ENCODE measurements at places on chromosomes 12 and 14.

GRCh38 chr14:76753541-76754198, 7.6 kb upstream of the VASH1 start:
- DNase-seq, result no peak

- no peak for DNase-seq
Observed at GRCh38 chr12:106058256-106059182, 80.2 kb downstream of the NUAK1 start.

DNA sequence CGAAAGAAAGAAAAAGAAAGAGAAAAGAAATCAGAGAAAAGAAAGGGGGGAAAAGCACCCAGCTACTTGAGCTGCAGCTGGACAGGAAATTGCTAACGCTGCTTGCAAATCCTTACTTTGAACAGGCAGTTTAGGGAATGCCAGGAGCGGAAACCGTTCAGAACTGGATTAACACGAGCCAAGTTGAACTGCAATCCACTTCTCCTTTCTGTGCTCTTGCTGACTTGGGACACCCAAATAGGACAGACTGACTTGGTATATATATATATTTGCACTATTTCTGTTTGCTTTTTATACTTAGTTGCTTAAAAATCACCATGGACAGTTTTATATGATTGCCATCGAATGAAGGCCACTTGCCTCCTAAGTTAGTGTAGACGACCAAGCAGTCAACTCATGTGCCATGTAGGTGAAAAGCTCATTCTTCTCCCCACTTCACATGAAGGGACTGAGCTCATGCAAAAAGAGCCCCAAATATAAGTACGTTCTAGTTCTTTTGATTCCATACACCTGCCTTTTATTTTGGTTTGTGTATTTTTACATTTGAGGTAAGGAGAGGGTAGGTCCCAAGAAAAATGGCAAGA, 5.5 kb downstream of the DUSP6 start:
- no peak for DNase-seq

DNA sequence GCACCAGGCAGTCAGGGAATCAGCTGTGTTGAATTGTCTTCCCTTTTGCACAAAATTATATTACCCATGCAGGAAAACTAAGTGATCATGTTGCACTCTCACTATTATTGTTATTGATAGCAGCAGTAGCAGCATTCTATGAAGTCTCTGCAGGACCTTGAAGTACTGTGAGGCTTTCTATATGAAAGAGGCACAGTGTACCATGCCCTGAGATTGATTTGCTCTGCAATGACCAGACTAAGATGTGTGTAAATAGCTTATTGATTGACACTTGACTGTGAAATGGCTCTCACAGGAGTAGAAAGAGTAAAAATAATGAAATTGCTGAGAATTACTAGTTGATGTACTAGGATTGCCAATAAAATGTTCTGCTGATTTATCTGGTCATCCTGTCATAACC, 99.9 kb downstream of the KICS2 start:
- no peak for DNase-seq

DNA sequence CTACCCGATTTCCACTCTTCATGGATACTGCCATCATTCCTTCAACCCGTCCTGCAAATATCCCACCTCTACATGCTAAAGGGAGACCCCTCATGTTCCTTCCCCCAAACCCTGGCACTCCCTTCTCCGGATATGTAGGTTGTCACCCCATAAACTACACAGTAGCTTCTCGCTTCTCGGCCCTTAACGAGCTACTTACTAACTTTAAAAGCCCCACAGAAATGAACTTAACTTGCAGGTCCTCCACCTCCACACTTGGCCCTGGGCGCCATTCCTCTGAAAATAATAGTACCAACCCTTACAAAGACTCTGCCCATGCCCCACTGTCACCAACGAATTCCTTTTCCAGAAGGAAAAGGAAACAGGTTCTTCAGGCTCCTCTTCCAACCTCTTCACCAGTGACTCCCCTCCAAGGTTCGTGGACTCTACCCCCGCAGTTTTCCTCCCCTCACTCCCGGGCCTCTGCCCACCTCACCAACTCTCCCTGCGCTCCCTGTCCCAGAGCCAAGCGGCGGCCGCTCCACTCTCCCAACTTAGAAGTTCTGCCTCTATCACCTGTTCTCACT, 1.2 kb downstream of the SPPL3 start:
- DNase-seq, result no peak

- no peak for DNase-seq
Observed at GRCh38 chr12:95764848-95765247, 25.7 kb downstream of the NTN4 start.

- DNase-seq, result no peak
Observed at GRCh38 chr12:49059045-49059298, 1.6 kb downstream of the KMT2D start.

- no peak for DNase-seq
Observed at GRCh38 chr14:54489318-54489683, 521 bp upstream of the GMFB start.

DNA sequence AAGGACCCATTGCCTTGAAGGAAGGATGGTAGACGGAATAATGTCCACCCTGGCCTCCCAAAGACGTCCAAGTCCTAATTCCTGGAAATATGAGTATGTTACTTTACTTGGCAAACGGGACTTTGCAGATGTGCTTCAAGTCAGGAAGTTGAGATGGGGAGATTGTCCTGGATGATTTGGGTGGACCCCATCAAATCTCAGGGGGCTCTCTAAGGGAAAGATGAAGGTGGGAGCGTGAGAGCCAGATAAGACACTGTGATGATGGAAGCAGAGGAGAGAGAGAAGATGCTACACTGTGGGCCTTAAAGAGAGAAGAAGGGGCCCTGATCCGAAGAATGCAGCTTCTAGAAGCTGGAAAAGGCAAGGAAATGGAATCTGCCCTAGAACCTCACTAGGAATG, 29.6 kb upstream of the LTA4H start:
- DNase-seq, result no peak

GRCh38 chr14:22843123-22843925, 6.9 kb downstream of the MMP14 start:
- DNase-seq, result no peak

DNA sequence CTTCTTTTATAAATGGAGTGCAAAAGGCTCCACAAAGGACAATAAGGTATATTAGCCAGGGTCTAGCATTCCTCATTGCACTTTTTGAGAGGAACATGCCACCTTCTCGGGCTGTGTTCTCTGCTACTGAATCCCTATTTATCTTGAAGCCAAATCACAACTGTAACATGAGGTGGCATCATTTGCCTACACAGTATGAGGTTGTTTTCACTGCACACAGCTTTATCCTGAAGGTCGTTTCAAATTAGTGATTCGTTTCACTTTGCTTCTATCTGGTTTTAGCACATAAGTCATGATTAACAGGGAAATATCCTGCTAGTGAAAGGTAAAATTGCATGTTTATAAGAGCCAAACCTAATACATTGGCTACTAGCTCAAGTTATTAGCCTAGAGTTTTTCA, 153.8 kb downstream of the SLC35F4 start:
- DNase-seq, result no peak

- no peak for DNase-seq
Observed at GRCh38 chr14:77284066-77284465, 13.1 kb upstream of the NGB start.

- no peak for DNase-seq
Observed at GRCh38 chr12:49031573-49032161, 13.1 kb upstream of the PRKAG1 start.

DNA sequence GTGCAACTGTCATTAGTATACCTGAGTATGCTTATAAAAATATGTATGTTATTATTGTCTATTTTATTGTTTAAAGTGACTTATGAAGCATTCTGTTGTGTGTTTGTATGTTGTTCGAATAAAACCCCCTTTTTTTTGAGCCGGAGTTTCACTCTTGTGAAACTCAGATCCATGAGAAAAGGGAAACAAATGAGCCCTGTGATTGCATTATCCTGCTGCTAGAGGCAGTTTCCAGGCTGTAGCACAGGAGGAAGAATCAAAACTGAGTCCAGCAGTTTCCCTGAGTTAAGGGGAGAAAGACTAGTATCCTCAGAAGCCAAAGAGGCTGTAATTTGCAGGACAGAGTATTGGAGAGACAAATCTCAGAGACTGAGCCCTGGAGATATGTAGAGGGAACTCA, 12.5 kb downstream of the SGPP1 start:
- no peak for DNase-seq

- DNase-seq, result no peak
Observed at GRCh38 chr14:65282896-65283253, 129.7 kb upstream of the FUT8 start.

GRCh38 chr12:4026517-4026916, 153.3 kb upstream of the PARP11 start:
- DNase-seq, result no peak

DNA sequence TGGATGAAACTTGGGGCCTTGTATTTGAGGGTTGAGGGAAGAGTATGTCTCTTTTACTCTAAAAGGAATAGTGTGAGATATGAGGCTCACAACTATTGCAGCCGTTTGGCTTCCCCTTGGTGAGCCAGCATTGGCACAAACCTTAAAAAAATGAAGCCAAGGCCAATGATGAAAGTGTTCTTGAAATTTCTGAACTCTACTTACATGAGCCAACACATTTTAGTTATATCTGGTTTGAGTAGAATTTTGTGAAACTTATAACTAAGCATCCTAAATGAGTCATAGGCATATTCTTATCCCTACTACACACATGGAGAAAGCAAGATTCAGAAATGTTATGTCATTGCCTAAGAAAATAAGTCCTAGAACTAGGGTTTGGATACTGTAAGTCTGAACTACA, 55.3 kb upstream of the ACSS3 start:
- no peak for DNase-seq

- no peak for DNase-seq
Observed at GRCh38 chr14:30657606-30658163, 35.6 kb downstream of the SCFD1 start.

- no peak for DNase-seq
Observed at GRCh38 chr14:68730811-68731425, 61.9 kb downstream of the ZFP36L1 start.

DNA sequence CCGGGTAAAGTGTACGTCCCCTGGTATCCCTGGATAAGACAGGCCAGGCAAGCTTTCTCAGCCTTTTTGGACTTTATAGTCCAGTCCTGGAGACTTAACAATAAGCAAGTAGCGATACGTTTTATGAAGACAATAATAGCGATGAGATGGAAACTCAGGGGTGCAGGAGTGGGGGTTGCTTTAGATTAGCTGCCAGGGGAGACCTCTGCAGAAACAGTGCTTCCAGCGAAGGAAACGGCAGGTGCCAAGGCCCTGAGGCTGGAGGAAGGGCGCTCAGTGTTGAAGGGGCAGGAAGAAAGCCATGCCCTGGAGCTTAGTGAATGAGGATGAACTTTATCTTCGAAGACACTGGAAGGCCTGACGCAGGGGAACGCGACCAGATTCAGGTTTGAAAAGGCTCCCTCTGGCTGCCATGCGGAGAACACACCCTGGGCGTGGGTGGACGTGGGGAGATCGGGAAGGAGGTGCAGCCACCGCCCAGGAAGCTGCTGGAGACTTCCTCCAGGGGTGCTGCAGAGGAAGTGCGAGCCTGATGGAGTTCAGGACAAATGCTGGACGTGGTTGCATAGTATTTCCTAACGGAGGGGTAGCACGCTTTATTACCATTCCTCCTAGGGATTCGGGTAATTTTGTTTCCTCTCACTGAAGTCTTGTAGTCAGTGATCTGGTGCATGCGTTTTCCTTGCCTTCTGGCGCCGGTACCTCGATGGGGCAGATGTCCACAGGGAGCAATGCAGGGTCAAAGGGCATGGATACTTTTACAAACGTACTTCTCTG, 26.1 kb upstream of the UBC start:
- DNase-seq, result no peak

DNA sequence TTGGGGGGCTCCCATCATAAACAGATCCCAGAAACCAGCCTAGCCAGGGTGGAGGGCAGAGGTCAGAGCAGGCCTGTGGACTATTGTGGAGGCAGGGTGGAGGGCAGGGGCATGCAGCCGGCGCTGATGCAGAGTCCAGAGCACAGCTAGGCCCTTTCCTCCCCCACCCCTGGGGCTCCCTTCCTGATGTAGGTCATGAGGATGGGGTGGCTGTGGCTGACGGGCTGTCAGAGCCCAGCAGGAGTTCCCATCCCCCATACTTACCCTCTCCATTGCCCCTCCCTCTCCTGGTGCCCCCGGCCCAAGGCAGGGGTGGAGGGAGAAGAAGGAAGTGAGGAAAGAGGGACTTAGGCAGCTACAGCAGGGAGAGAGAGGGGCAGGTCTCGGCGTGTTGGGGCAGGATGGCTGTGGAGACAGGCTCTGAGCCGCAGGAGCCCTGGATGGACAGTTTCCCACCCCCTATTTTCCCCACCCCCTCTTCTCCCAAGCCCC, 5.7 kb upstream of the ZNF385A start:
- DNase-seq, result no peak

- no peak for DNase-seq
Observed at GRCh38 chr14:61567838-61568571, 127.3 kb upstream of the HIF1A start.

DNA sequence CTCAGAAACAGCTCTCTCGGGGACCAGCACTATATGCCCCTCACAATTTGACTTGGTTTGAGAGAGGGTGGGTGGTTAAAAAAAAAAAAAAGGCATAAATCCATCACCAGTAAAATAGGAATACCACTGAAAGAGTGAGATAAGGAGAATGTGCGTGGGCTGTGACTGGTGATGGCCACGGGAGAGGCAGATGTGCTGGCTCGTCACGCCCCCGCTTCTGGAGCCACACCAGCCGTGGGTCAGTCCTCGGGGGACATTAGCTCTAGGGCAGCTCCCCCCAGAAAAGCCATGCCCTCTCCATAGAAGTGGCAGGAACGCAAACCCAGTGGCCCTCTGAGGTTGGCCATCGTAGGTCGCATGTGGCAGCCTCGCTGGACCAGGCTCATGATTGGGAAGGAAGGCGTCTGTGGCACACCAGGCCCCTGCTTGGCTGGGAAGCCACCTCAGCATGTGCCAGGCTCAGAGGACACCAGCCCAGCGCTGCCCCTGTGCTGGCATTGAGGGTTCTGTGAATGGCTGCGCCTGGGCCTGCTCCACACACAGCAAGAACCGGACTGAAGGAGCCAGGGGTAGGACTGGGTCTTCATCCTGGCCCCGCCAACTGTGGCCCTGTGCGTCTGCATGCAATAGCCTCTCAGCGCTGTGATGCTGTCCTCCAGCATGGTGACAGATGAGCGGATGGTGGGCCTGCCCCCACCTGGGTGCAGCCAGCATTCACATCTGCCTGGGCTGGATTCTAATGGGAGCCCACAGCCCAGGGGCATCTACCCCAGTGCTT, 110.5 kb downstream of the PIWIL1 start:
- DNase-seq, result no peak

DNA sequence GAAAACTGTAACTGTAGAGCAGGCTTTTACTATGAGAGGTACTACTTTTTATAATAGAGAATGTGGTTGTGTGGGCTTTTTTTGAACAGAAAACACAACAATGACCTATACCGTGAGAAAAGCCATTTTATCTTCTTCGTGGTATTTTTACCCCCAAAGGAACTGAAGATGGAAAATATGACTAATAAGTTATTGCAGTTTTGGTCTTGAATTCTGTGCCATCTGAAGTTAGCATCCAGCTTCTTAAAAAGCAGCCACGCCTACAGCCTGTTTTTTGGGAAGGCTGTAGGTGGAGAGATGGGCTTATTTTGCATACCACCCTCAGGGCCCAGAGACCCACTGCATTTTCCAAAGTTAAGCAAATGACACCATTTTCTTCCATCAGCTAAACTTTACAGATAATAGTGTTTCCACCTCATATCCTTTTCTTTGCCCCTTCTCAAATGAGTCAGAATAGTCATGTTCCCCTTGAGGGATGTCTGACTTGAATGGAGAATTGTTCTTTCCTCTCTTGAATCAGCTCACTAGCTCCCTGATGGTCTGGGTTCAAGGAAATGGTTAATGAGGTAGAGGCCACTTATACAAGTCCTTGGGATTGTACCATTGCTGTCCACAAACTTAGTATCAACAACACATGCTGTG, 53.0 kb downstream of the TBC1D30 start:
- no peak for DNase-seq

Data from epithelial cell of proximal tubule (primary cell).